T-helper 1 cell (primary cell): ENCODE measurements at places on chromosomes 3 and 15.
A peak's percentile ranks its signal among the peaks of the same experiment; 100 is the strongest.

- DNase-seq: no peak
Observed at GRCh38 chr3:128151758-128152274, 1.5 kb upstream of the EEFSEC start.

- no peak for DNase-seq
Observed at GRCh38 chr3:71099997-71100719, 483.4 kb downstream of the FOXP1 start.

DNA sequence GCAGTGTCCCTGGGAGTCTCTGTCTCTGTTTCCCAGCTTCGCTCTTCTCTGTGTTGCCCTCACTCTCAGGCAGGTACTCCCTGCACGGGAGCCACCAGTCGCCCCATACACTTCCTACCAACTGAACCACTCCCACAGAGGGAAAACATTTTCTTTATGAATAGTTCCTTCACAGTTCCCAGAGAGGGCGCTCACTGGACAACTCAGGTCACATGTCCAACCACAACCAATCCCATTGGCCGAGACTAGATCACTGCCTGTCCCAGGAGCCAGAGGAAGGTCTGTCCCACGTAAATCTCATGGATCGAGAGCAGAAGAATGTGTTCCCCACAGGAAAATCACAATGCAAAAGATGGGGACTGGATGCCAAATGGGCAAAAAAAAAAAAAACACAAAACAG lies 26.1 kb downstream of the GRK7 start:
- DNase-seq: no peak

DNA sequence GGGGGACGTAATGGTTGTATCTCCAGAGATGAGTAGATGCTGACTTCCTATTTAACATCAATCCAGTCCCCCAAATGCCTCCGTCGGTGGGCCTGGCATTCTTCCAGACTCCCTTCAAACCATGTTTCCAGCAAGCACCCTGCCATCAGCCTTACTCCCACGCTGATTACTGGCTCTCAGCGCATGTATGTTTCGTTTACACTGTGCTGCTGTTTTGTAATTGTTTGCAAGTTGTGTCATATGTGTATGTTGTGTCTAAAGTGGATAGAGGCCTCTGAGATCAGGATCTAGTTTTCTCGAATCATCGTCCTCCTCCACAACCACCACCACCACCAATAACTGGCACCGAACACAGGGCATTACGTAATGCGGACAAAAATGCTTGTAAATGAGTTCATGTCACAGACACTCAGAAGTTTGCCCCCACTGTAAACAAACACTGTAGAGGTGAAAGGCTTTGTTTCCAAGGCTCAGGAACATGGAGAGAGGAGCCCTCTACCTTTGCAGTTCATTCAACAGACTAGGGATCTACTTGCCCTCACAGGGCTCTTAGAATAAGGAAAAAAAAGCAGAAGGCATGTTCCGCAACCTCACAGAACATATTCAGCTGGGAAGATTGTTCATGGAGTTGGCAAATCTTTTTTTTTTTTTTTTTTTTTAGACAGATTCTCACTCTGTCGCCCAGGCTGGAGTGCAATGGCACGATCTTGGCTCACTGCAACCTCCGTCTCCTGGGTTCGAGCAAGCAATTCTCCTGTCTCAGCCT lies 46.1 kb upstream of the SEMA4B start:
- DNase-seq: no peak

DNA sequence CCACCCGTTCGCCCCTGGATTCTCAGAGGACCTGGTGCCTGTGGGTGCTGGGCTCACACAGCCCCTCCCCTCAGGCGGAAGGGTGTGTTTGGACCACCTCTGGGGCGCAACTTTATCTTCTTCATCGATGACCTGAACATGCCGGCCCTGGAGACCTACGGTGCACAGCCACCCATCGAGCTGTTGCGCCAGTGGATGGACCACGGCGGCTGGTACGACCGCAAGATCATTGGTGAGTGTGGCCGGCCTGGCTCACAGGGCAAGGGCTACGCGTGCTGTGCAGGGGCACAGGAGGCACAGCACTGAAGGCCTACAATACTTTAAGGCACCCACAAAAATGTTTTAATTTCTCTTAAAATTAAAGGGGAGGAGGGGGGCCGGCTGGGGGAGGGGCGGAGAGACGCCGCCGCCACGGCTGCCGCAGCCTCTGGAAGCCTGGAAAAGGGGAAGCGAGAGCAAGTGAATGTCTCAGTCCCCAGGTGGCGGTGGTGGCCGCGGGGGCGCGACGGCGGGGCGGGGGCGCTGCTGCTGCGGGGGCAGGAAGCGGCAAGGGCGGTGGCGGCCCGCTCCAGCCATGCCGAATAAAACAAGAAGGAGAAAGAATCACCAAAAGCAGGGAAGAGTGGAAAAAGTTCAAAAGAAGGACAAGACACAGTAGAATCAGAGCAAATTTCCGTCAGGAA lies 56.8 kb downstream of the DNAH1 start:
- DNase-seq: no peak

DNA sequence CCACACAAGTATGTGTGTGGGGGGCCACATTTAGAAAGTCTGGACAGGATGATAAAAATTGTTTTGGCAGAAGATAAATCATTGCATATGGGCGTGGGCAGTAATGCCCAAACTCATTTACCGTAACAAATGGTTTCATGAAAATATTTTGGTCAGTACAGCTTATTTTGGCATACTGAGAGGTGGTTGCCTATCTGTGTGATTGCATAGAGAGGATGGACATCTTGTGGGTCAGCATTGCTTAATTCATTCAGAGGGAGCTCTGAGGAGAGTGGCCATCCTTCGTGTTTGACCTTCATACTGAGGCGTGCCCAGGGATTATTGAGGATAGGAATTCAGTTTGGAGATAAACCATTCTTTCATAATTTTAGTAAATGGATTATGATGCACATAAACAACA lies 162.5 kb downstream of the GAP43 start:
- DNase-seq: no peak

DNA sequence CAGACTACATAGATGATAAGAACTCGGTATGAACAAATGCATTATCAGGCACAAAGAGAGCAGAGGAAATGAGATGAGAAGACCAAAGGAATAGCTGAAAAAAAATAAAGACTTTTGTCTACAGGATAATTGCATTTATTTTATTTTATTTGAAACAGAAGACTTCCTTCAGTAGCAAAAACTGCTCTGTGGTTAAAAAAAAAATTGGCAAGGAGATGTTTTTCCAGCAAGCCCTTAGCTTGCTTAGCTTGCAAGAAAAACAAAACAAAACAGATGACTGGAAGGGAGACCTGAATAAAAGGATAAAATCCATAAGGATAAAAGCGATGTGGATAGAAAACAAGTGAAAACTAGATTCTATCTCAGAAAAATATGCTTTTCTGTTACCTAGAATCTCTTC lies 9.1 kb upstream of the PPM1L start:
- no peak for DNase-seq

GRCh38 chr15:60408463-60408981 lies 10.7 kb upstream of the ANXA2 start:
- DNase-seq: peak; percentile 70

DNA sequence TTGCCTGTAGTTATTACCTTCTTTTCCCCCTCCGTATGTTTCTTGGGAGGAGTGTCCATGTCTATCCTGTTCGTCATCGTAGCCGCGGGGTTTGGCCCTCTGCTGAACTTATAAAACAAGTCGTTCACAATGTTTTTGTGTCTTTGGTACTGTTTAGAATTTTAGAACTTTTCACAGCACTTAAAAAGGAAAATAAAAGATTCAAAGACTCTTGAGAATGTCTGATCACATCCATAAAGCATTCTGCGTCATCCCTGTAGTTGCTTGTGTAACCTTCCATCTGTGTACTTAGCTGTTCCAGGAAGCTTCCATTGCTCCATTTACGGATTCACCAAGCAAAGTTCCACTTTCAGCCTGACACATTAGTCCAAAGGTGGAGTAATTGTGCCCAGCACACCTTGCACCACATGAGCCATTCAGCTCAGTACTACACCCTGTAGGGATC lies 677.1 kb upstream of the NR2F2 start:
- no peak for DNase-seq
